8988T (cell line): ENCODE measurements at places on chromosomes 7 and 10.

DNA sequence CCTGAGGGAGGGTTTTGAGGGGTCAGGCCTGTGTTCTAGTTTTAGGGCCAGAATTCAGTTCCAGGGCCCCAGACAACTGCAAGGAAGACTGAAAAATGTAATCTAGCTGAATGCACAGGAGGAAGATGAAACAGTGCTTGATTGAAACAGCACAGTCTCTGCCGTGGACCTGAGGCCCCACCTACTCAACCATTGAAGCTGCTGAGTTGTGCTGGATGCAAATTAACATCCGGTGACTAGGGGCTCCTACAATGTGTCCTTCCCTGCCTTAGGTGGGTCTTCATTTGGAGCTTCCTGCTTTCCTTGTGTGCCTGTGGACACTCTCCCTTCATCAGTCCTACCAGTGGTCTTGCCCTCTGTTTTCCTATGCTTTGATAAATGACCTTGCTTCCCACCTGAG, 5.7 kb downstream of the GLRX3 start:
- DNase-seq: no peak

DNA sequence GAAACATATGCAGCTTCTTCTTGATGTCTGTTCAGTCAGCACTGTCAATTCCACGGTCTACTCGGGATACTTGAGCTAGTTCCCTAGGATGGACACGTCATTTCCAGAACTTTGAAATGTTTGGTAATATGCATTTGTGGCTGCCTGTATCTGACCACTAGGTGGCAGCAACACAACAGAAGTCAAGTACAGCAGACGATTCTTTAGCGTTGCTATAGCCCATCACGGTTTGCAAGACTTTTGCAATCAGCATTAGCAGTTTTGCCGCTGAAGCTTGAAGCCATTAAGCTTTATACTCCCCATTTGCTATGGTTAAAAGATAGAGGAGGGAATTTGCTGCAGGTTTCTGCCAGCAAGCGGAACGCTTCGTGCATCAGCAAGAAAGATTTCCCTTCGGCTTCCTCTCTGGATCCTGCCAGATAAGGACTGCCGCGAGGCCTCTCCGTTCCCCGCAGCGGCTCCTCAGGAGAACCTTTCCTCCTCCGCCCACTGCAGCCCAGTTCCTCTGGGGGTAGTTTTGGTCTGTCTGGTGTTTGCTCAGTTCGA, 63.5 kb downstream of the ABCC2 start:
- no peak for DNase-seq

DNA sequence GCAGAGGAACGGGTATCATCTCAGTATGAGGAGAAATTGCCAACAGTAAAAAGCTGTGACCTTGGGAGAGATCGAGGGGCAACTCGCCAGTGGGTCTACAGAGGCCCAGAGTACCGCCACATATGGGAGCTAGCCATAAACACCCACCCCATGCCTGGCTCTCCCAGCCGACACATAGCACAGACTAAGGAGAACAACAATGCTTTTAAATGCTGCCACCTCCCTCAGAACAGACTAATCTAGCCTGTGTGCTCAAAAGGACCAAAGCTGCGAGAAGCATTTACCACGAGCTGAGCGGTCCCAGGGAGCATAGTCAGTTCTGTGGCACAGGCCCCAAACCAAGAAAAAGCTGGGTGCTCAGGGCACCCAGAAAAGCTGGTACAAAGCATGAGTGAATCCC, 73.3 kb downstream of the LSM5 start:
- no peak for DNase-seq

- DNase-seq: no peak
Measured at GRCh38 chr10:112360308-112361270, 13.3 kb upstream of the ACSL5 start.

DNA sequence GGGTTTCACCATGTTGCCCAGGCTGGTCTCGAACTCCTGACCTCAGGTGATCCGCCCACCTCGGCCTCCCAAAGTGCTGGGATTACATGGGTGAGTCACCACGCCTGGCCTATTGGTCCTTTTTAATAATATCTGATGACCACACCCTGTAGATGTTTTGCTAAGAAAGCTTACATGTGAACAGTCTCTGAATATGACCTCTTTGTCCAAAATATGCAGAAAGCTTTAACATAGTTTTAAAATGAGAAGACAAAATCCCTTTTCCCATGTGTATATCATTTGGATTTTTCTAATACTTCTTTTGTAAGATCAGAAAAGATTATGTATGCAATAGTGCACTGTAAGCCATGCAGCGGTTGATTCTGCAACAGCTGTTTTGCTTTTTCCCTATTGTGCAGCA, 38.5 kb downstream of the MCU start:
- no peak for DNase-seq

DNA sequence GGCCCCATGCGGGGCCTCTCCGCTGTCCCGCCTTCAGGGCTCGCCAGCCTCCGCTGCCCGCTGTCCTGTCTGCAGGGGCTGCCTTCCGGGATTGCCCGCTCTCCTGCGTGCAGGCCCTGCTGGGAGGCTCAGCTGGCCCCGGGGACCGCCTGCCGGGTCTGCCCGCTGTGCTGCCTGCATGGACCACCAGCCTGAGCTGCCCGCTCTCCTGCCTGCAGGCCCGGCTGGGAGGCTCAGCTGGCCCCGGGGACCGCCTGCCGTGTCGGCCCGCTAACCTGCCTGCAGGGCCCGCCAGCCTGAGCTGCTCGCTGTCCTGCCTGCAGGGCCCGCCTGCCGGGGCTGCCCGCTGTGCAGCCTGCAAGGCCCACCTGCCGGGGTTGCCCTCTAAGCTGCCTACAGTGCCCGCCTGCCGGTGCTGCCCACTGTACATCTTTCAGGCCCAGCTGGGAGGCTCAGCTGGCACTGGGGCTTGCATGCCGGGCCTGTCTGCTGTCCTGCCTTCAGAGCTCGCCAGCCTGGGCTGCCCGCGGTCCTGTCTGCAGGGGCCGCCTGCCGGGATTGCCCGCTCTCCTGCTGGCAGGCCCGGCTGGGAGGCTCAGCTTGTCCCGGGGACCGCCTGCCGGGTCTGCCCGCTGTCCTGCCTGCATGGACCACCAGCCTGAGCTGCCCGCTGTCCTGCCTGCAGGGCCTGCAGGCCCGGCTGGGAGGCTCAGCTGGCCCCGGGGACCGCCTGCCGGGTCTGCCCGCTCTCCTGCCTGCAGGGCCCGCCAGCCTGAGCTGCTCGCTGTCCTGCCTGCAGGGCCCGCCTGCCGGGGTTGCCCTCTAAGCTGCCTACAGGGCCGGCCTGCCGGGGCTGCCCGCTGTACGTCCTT, 165.1 kb downstream of the GLRX3 start:
- no peak for DNase-seq
